Umbilical cord (tissue), 2 donors: ENCODE measurements at places on chromosomes 1 and 21.

- DNase-seq, result no peak
These were observed 71.4 kb upstream of the KCNJ6 start for GRCh38 chr21:37987668-37988067.

DNA sequence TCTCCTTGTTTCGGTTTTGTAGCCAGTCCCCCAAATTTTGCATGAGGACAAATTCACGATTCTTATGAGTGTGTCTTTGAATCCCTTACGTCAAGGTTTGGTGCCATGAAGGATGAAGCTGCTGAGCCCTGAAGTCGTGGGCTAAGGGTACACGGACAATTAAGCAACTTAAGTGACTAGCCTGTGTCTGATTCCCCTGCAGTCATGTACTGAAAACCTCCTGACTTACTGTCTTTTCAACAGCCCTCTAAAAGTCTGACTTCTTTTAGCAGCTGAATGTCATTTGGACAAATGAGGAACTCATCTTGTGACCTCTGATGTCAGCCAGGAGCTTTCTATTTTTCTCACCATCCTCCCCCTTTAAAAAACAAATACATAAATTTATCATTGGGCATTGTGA lies 27.1 kb upstream of the C1orf105 start:
- no peak for DNase-seq

DNA sequence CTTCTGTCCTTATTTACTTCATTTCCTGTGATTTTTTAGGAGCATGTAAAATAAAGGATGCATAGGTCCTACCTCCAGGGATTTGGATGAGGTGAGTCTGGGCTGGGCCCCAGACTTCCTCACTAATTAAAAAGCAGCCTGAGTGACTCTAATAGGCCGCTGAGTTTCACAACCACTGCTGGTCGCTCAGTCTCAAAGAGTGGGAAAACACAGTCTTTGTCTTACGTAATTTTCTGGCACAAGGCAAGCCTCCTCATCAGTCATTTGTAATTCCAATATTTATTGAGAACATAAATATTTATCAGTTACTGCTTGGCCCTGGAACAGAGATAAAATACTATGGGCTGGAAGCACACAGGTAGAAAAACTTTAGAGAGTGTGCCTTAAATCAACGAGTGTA lies 195.4 kb upstream of the RUNX1 start:
- DNase-seq, result no peak

DNA sequence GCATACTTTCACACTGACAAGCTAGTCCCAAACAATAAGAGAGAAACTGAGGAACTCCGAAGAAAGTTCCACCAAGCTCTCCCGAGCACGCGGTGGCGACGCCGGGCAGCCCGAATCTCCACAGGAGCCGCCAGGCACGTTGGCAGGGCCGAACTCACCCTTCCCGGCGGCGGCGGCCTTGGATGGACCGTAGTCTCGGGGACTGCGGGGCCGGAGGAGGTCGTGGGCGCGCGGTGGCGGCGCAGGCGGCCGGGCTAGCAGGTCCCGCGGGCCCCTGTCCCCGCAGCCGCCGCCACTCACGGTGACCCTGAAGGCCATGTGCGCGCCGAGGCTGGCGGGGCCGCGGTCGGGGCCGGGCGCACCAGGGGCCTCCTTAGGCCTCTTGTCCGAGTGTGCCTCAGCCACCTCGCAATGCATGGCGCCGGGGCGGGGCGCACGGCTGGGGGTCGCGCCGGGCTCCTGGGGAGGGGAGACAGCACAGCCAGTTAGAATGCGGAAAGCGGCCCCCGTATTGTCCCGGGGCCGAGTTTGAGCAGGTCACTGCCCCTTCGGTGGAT lies 1.2 kb downstream of the GLIS1 start:
- DNase-seq, result no peak

- DNase-seq, result no peak
These were observed 94.0 kb downstream of the CLIC6 start for GRCh38 chr21:34762786-34763185.

GRCh38 chr1:56295949-56296929 lies 283.1 kb downstream of the PLPP3 start:
- DNase-seq, result no peak

- no peak for DNase-seq
These were observed 18.0 kb downstream of the TGFB2 start for GRCh38 chr1:218363141-218363540.

- DNase-seq, result peak; percentile 68
These were observed 40.4 kb downstream of the CASZ1 start for GRCh38 chr1:10755970-10756521.

DNA sequence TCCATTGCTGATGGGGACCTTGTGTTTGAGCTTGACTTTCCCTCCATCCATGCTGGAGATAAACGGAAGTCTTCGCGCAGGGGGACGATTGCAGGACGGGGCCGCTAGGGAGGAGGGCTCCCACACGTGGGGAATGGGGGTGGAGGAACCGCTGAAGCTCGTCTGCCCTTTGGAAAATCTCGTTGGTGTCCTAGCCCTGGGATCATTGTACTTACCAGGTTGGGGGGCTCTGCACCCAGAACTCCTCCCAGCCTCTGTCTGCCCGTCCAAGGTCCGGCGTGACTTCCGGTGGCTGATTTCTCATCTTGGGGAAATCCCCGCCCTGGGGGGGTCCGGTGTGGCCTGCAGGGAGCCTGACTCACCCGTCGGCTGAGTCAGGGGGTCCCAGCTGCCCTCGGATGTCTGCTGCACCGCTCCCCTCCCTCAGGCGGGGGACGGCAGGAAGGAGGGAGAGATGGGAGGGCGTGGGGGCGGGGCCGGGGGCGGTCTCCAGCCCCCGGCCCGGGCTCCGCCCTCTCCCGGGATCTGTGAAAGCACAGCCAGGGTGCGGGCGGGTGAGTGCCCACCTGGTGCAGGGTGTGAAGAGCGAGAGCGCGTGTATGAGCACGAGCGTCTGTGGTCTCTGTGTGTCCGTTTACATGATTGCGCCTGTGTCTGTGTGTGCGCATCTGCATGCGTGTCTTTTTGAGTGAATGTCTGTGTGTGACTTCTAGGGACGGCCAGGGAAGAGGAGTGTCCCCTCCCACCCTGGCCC lies 35.8 kb downstream of the PIK3CD start:
- peak; percentile 57 for DNase-seq

DNA sequence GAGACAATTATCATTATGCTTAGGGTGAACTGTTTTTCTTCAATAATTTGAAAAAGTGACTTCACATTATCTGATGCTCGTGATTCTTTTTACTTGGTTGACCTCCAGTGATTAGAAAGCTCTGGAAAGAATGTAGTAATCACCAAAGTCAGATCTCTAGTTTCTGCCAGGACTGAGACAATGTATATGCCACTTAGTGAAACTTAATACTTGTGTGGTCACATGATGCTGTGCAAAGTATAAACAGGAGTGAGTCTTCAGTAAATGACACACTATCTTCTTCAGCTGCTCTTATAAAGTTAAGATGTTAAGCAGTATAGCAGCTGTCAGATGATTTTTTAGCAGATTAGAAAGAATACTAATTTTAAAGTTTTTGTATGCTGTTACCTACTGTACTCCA lies 17.2 kb downstream of the VCAM1 start:
- DNase-seq, result peak; percentile 52

- no peak for DNase-seq
These were observed 3.1 kb upstream of the PGBD5 start for GRCh38 chr1:230429067-230429735.

DNA sequence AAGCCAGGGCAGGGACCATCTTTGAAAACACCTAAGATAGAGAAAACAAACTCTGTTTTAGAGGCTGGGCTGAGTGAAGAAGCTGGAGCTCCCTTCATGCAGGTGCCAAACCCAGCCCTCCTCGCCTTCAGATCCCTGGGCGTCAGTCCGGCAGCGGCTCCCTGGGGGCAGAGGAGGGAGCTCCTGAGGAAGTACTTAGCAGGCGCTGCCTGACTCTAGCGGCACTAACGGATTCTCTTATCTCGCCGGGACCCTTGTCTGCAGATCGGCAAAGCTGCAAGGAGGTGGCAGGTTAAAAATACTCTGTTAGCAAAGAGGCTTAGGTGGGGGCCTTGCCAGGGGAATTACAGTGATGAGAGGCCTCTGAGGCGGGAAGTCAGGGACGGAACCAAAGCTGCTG lies 79.6 kb downstream of the PLXNA2 start:
- DNase-seq, result no peak

DNA sequence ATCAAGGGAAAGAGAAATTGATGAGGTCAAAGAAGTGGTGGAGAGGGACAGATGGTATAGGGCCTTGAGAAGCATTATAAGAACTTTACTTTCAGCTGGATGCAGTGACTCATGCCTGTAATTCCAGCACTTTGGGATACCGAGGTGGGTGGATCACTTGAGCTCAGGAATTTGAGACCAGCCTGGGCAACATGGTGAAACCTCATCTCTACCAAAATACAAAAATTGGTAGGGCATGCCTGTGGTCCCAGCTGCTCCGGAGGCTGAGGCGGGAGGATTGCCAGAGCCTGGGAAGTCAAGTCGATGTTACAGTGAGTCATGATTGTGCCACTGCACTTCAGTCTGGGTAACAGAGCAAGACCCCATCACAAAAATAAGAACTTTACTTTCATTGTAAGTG lies 5.7 kb downstream of the TMEM50A start:
- DNase-seq, result no peak

GRCh38 chr1:201513498-201514243 lies 6.7 kb upstream of the CSRP1 start:
- DNase-seq, result peak; percentile 93

DNA sequence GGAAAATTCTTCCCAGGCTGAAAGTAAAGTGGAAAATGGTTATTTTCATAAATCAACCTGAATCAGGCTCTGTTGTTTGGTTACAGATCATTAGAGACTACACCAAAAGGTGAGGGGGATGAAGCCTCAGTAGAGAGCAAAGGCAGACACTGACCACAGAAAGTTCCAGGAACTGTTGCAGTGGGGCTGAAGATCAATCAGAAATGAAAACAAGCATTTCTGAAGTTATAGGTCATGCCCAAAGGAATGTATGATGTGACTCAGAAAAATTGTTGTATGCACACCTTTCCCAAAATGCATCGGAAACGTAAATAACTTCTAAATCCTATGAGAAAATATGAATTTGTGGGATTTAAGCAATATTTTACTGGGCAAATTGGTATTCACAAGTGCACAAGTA lies 63.3 kb downstream of the FYB2 start:
- no peak for DNase-seq

DNA sequence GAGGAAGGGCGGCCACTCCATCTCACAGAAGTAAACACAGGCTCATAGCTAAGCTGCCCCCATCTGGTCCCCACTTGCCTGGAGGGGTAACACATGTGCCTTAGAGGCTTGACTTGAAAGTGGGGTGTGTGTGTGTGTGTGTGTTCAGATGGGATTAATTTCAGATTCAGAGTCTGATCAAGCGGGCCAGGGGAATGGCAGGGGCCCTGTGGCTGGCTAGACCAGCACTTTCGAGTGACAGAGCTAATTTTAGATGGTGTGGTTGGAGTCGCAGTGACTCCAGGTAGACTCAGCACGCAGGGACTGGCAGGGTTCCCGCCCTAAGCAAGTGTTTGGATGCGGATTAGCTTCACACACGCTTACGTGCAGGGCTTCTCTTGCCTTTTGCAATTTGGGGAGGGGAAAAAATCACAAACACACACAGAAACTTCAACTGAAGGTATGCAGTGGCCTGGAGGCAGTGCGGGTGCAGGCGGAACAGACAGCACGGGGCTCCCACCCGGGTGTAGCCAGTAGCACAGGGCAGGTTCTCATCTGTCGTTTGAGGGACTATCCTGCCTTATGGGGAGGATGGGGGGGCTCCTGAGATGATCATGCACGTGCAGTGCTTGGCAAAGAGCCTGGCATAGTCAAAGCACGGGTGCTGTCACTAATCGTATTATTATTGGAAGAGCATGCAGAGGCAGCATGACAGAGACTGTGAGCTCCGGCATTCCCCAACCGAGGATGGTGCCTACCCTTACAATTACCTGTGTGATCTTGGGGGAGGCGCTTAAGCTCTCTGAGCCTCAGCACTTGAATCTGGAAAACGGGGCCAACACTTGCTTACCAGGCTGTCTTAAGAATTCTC lies 1.3 kb downstream of the EDN2 start:
- DNase-seq, result no peak
